Cerebellum (tissue), 4 donors: ENCODE measurements at places on chromosomes 16 and 17. TPM values are rescaled to one million over a fixed set of nuclear protein-coding genes. Genes with fewer than 3 reads are reported as not detected.

- no peak for DNase-seq
Measured at GRCh38 chr17:1190751-1191331, 11.1 kb upstream of the ABR start.

- DNase-seq, result no peak
Measured at GRCh38 chr17:77564278-77564920, 394.1 kb upstream of the TNRC6C start.

- DNase-seq, result no peak
Measured at GRCh38 chr16:24452724-24453123, 86.6 kb upstream of the RBBP6 start.

- DNase-seq, result no peak
Measured at GRCh38 chr17:64120159-64120810, 9.7 kb downstream of the ERN1 start.

DNA sequence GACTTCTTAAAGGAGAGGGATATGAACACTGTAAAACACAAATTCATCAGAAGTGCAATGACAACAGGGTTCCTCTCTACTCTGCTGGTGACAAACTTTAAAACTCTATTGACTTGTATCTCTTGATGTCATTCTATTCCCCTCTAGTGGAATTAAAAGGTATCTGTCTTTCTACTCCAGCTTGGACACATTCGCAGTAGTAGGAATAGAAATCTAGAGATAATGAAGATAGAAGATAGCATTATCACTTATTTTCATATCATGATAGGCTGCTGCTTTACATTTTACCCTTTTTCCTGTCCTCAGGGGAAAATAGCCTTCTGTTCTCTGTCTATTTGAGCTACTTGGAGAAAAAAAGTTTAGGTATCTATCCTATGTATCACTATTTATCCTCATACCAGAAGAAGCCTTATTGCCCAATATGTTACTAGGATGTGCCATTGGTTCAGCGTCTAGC, 209.6 kb upstream of the CACNG5 start:
- DNase-seq, result peak; percentile 6

DNA sequence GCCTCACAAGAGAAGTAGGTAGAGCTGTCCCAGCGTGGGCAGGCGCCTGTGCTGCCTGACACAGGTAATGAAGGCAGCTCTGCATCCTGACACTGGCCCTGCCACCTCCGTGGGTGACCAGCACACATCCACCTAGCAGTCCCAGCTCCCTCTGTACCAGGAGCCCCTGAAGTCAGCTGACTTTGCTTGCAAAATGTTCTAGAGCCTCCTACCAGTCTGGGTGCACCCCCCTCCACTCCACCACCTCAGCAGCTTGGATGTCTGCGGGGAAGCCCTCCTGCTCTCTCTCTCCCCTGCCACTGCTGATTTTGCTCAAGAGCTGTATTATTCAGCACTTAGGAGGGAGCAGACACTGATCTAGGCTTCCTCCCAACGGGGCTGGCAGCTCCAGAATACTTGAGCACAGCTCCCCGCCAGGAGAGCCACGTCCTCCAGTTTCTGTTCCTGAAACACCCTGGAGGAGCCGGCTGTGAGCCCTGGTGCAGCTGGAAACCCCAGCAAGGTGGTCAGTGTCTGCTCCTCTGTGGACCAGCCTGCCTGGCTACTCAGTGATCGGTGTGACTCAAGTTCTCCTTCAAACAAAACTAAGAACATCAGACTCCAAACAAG, 1.0 kb downstream of the RNF166 start:
- no peak for DNase-seq

- peak; percentile 77 for DNase-seq
Measured at GRCh38 chr16:11697319-11697718, 29.1 kb downstream of the SNN start.

The CCT6B gene
- 4.0 TPM for total RNA-seq

DNA sequence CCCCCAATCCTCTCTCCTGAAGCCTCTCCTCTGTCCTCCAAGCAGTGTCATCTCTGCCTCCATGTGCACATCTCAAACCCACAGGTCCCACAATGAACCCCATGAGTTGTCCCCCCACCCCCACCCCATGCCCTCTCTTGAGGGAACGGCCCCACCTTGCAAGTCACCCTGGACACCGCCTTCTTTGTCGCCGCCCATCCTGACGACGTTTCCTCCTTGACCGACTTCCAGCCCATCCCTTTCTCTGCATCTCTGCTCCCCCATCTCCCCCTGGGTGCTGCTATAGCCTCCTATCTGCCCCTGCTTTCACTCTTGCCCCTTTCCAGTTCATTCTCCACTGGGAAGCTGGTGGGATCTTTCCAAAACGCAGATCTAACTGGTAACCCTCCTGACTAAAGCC, 1.7 kb upstream of the SPATA20 start:
- DNase-seq, result no peak

The NT5M gene
- 2.1 TPM for total RNA-seq

The TNP2 gene
- total RNA-seq, result not detected

The ZMYND15 gene
- 0.18 TPM for total RNA-seq

DNA sequence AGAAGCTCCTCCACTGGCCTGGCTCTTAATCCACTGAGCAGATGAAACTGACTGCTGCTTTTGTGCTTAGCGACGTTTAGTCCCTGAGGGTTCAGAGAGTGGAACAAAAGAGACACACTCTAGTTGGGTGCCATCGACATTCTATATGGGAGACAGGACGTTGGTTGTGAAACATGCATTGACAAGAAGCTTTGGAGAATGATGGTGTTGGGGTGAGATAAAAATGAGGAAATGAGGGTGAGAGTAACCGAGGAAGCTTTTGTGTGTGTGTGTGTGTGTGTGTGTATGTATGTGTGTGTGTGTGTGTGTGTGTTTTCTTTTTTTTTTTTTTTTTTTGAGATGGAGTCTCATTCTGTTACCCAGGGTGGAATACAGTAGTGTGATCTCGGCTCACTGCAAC, 89.5 kb downstream of the ABCC1 start:
- DNase-seq, result no peak
